ENCODE measurements at places on chromosomes 4 and X.

DNA sequence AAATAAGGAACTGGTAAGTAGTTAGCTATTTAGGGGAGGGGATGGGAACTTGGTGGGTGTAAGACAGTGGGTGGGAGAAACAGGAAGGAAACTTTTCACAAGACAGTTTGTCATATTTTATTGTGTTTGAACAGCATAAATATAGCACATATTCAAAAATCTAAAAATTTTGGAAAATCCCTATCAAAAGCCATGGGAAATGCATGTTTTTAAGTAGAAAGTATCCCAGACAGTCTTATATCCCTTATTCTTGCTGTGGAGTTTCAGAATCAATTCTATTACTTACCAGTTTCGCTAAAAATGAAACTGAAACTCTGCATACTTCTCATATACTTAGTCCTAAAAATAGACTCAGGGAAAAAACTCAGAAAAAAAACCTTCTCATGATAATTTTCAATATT, 22.3 kb upstream of the RASGEF1B start:
- DNase-seq = no peak

GRCh38 chr4:123990310-123990870, 593.8 kb downstream of the SPRY1 start:
- no peak for DNase-seq

- no peak for DNase-seq
Measured at GRCh38 chr4:152352622-152353116, 183.2 kb downstream of the FBXW7 start.

DNA sequence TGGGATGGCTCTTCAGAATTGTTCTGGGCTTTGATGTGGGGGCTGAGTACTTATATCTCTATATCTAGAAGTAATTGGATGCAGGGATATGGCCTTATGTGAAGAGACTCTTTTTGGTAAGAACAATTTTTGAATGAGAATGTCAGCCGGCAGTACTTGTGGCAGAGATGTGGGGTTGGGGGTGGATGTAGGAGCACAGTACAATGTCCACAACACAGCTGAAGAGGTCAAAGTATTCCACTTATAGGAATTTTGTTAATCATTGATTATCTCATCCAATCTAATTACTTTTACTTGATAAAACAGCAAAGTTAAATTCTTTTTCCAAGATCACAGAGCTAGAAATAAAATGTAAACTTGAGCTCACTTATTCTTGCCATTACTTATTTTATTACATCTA, 391.4 kb downstream of the TEX13C start:
- DNase-seq = no peak

GRCh38 chr4:184094532-184095159, 123.0 kb downstream of the ENPP6 start:
- DNase-seq = no peak

DNA sequence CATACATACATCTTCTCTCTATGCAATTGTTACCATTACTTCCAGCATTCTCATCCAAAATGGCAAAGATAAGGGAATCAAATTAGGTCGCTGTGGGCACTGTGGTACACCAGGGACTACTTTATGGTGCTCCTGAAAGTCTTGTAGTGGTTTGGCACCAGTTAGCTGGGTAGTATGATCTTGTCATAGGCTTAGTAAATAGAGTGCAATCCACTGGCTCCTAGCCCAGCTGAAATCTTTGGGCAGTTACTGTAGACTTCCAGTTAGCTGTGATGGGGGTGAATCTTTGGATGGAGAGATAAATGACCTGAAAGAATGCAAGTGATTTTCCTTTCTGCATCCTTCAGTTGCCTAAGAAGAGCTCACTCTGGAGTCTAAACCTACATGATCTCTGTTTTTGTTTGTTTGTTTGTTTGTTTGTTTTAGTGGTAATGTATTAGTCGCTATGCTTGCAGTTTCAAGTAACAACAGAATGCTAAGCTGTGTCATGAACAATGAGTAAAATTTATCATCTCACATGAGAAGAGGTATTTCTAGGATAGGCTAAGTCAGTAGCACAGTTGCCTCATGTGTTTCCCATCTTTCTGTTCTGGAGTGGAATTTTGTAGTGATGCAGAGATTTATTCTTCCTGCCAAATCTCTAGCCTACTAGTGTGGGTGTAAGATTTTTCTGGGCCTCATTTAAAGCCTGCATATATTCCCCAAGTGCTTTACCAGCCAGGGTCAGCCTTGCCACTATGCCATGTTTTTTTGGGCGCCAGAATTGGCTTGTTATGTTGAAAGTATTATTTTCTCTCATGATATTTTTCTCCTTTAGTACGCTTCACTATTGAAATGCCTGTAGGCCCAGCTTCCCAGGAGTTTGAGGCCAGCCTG, 24.2 kb downstream of the HERC3 start:
- no peak for DNase-seq

DNA sequence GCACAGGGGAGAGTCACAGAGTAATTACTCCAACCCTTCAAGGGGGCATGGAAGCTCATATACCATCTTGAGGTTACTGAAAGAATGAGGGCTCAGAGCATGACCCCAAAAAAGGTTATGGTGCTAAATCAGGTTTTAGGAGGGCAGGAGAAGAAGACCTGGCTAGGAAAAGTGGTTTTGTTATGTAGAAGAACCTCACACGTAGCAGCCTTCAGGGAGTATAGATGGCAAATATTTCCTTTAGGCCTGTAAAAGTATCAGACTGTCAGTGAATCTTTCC, 102.0 kb upstream of the PDE5A start:
- DNase-seq = no peak

- no peak for DNase-seq
Measured at GRCh38 chr4:168758351-168758876, 251.6 kb downstream of the CBR4 start.

All from activated naive CD4-positive, alpha-beta T cell treated with Interleukin-2 at 50 U/mL for 16 hours (primary cell).